ENCODE measurements at places on chromosomes 12 and 14. TPM values are rescaled to one million over a fixed set of nuclear protein-coding genes. Genes with fewer than 3 reads are reported as not detected.

Gene FGF6
- not detected for total RNA-seq

Gene GZMH
- 0.47 TPM for total RNA-seq

Gene ESYT1
- total RNA-seq: 28.0 TPM

Gene GLIPR1L1
- not detected for total RNA-seq

Gene OR11H6
- not detected for total RNA-seq

DNA sequence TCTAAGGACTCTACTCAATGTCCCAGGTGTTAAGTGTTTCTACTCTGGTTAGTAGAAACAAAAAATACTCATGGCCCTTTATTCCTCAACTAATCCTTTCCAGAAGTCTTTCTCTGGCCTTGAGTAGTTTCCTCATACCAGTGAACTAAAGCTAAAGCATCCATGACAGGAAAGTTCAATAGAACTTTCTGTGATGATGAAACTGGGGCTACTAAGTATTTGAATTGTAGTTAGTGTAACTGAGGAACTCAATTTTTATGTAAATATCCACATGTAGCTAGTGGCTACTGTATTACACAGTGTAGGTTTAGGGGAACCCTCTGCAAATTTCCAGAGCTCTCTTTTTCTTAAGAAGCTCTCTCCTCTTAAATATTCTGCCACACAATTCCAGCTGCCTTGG, 63.7 kb downstream of the R3HDM2 start:
- no peak for DNase-seq

DNA sequence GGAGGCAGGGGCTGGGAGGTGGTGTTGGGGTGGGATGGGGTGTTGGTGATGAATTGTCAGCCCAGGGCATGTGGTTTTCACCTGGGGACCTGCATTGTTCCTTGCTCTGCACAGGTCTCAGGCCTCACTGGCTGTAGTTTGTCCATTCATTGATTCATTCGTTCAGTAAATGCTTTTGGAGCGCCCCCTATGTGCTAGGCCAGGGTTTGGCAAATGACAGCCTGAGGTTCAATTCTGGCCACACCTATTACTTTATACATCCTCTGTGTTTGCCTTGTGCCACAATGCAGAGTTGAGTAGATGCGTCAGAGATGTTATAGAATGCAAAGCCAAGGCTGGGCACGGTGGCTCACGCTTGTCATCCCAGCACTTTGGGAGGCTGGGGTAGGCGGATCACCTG, 4.7 kb downstream of the ADCK1 start:
- DNase-seq: no peak

GRCh38 chr12:109487181-109488050, 10.0 kb downstream of the UBE3B start:
- no peak for DNase-seq

All from left ventricle myocardium superior (tissue), 1 donor.